ENCODE measurements at places on chromosomes 16 and 17.
A peak's percentile ranks its signal among the peaks of the same experiment; 100 is the strongest.

DNA sequence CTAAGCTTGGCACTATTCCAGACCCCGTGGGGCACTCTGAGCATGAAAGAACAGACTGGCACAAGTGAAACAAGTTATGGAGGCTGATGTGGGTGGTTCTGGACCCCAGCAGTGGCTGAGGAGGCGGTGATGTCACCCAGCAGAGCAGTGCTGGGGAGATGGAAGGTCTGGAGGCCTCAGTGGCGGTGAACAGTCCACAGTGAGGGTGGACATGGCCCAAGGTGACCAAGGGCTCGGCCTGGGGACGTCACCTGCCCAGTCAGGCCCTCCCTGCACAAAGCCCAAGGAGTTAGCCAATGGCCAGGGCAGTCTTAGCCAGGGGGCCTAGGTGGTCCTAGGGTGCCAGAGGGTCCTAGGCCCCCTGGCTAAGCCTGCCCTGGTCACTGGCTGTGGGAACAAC, 24.5 kb downstream of the SMPD3 start:
- no peak overlapping the region for H3K27ac ChIP-seq
- H3K36me3 ChIP-seq = no peaks in the 10 kb centered on the region
- H3K4me1 ChIP-seq = no peaks in the 10 kb centered on the region
- no peaks in the 10 kb centered on the region for H3K27me3 ChIP-seq

GRCh38 chr16:4656221-4656620, 31.6 kb downstream of the MGRN1 start:
- no peaks in the 10 kb centered on the region for H3K27me3 ChIP-seq
- no peak overlapping the region for H3K4me3 ChIP-seq
- DNase-seq = no peak
- no peak overlapping the region for H3K27ac ChIP-seq

DNA sequence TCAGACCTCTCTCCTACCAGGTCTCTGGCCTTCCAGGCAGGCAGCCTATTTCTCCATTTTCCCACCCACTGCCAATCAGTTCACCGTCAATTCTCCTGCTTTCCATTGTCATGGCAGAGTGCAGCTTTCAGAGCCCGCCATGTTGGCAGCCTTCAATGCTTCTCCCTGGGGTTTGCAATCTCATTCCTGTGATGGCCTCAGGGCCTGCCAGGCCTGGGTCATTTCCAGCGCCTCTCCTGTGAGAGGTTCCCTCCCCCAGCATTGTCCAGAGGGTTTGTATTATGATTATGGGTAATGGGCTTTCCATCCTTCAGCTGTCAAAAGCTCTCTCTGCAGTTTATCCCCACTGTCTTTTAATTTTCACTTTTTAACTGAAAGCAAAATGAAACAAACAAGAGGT, 716.6 kb upstream of the CDH8 start:
- no peak overlapping the region for H3K4me3 ChIP-seq
- no peaks in the 10 kb centered on the region for H3K4me1 ChIP-seq
- H3K36me3 ChIP-seq = no peaks in the 10 kb centered on the region
- no peak for DNase-seq

DNA sequence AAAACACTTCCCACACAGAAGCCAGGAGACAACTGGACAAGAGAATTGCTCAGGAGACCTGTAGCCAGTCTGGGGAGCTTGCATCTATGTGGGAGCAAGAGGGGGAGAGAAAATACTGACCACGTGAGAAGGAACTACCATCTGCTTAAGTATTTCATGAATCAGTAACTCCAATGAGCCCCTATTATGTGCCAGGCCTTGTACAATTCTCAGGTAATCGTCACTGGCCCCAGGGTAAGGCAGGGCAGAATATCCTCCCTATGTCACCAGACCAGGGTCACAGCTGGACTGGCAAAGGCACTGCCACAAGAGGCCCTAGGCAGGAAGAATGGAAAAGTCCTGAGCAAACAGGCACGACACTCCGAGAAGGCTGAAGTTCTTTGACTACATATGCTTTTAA, 25.9 kb downstream of the USP7 start:
- no peak for DNase-seq
- no peaks in the 10 kb centered on the region for H3K27me3 ChIP-seq
- H3K4me3 ChIP-seq = no peak overlapping the region
- H3K4me1 ChIP-seq = peaks cover 3% of the 10 kb centered on the region
- H3K27ac ChIP-seq = no peak overlapping the region

DNA sequence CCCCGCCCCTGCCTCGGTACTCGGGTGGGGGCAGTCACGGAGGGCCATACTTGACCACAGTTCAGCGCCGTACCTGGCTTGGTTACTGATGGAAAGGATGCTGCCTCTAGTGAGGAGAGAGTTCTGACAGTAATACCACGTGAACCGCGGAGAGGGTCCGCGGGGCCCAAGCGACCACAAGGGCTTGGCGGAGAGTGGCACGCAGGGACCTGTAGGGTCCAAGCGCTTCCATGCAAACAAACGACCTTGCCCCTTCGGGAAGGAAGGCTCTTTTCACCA, 9.2 kb downstream of the KDM6B start:
- H3K27me3 ChIP-seq = no peaks in the 10 kb centered on the region
- peak overlapping the region; percentile 93 for H3K4me3 ChIP-seq
- peaks cover 11% of the 10 kb centered on the region for H3K4me1 ChIP-seq
- peaks cover 21% of the 10 kb centered on the region for H3K36me3 ChIP-seq
- H3K27ac ChIP-seq = peak overlapping the region; percentile 92

DNA sequence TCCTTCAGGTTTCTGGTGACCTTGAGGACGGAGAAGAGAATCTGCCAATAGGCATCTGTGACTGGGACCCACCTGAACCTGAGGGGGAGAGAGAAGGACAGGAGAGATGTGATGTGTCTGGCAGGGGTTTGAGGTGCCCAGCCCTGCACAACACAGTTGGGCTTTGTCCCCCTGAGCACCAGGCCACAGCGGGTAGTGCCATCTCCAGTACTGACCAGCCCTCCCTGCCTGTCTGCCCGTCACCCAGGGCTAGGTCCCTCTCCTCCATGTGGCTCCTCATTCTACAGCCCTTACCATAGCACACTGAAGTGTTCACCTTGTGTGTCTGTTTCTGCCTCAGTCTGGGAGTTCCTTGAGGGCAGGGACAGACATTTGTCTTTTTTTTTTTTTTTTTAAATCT, 30.8 kb downstream of the NLRP1 start:
- no peak overlapping the region for H3K27ac ChIP-seq
- H3K36me3 ChIP-seq = no peaks in the 10 kb centered on the region
- H3K4me1 ChIP-seq = no peaks in the 10 kb centered on the region
- no peaks in the 10 kb centered on the region for H3K27me3 ChIP-seq
- no peak overlapping the region for H3K4me3 ChIP-seq
- no peak for DNase-seq

- no peaks in the 10 kb centered on the region for H3K27me3 ChIP-seq
- no peaks in the 10 kb centered on the region for H3K36me3 ChIP-seq
- no peak for DNase-seq
- H3K4me3 ChIP-seq = no peak overlapping the region
- H3K27ac ChIP-seq = no peak overlapping the region
Measured at GRCh38 chr17:63171428-63172393, 205.7 kb downstream of the TANC2 start.
